Left hindlimb (tissue), 1 donor: ENCODE measurements at places on chromosomes 6 and 20.

- no peak for DNase-seq
These were observed 29.9 kb downstream of the NFATC2 start for GRCh38 chr20:51512645-51513044.

- DNase-seq: no peak
These were observed 39.1 kb downstream of the TMX4 start for GRCh38 chr20:7980332-7981046.

GRCh38 chr6:127586372-127586771 is 9.4 kb downstream of the C6orf58 start:
- DNase-seq: no peak

DNA sequence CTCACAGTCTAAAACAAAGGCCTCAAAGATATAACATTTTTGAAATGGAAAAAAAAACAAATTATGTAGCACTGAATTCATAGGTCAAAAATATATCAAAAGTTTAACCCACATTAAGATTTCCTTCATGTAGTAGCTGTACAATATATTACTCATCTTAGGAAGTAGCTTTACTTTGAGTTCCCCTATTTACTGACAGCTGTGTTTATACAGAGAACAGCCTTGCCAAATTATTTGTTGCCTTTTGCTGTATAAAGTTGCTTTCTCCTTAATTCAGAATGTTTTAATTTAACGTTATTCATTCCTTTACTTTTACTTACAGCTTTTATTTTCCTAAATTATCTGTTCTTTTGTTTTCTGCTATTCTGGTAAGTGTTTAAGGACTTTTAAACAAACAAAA is 181.0 kb downstream of the COL12A1 start:
- no peak for DNase-seq

DNA sequence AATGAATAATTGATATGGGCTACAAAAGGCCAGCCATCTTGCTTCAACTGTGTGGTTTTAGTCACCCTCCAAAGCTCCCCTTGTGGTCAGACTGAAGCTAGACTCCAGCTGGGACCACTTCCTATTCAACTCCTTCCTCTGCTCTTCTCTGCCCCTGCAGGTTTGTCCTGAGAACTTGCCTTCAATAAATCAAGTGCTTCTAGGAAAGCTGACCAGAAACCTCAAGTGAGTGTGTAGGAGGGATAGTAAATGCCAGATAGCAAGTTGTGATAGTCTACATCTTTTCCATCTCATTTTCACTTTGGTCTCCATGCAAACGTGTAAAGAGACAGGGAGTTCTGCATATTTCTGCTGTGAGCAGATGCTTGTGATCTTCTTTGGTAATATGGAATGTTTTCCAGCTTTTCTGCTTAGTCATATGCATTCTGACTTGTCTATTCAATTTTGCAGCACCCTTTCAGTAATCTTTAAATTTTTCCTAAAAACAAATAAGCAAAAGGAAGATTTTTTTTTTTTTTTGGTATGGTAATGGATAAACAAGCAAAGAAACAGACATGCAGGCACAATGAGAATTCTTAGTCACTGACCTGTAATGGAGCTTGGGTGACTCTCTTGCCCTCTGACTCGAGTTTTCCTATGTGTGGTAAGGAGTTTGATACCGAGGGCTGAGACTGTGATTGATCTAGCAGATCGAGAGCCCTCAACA is 201.3 kb upstream of the BTBD3 start:
- no peak for DNase-seq
